Astrocyte of the hippocampus (primary cell): ENCODE measurements at places on chromosomes 11 and 22.

DNA sequence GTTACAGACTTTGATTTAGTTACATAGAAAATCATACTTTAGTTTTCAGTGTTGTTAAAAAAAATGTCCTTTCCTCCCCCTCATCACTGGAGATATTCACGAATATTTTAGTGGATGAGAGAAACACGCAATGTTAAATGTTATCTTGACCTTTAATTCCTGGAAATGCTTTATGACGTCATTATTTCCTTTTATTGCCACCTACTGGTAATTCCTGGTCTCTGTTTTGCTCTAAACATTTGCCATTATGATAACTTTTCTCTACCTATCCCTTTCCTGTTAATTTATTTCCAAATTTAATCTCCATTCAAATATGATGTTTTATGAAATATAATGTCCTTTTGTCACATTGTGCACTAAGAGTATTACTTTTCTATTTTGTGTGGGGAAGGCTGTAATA lies 770.6 kb downstream of the FAM181B start:
- no peak for DNase-seq

GRCh38 chr11:128098781-128099180 lies 488.6 kb downstream of the ETS1 start:
- DNase-seq = no peak

- DNase-seq = no peak
Observed at GRCh38 chr11:1935156-1936071, 11.7 kb upstream of the MRPL23 start.

- DNase-seq = peak; percentile 90
Observed at GRCh38 chr11:12200279-12200990, 90.0 kb downstream of the MICAL2 start.

DNA sequence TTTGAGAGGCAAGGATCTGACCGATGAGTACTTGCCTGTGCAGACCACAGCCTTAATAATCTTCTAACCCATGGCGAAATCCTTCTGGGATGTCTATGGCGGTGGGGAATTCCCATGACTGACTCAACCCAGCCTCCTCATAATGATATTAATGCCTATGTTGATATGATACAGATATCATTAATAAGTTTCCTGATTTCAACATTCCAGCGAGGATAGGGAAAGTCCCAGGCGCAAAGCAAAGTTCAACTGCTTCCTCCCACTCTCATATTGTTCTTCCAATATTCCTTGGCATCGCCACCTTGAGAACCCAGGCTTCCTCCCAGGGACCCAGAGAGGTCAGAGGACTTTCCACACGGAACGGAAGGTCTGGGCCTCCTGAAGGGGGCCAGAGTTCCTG lies 110.3 kb upstream of the TMEM45B start:
- DNase-seq = no peak

DNA sequence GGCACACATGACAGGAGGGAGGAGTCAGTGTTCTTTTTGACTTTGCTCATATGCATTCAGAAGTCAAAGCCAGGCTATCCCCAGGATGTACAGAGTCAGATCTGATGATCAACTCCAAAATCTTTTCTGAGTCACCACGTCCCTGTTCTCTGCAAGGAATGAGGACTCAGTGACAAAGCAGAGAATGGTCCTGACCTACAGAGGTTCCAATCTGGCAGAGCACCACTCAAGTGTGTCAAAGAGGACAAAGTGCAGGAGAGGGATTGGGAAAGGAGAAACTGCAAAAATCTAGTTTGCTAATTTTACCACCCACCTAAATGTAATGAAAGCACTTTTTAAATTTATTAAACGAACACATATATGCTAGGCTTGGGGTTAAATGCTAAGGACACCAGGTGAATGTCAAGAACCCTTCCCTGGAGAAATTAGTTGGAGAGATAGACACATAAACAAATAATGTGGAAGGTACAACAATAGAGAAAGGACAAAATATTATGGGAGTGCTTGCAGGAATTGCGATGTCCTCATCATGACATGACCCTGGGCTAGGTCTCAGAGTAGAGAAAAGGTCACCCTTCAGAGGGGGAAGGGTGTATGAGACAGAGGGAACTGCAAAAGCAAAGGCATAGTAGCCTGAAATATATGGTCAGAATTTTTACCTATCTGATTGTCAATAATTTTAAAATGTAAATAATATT lies 56.3 kb downstream of the MTNR1B start:
- DNase-seq = no peak

- no peak for DNase-seq
Observed at GRCh38 chr22:27137871-27138337, 480.5 kb downstream of the MIAT start.

GRCh38 chr11:128472128-128473089 lies 114.9 kb downstream of the ETS1 start:
- DNase-seq = peak; percentile 29

GRCh38 chr11:130473056-130473794 lies 24.8 kb downstream of the ADAMTS15 start:
- DNase-seq = no peak

DNA sequence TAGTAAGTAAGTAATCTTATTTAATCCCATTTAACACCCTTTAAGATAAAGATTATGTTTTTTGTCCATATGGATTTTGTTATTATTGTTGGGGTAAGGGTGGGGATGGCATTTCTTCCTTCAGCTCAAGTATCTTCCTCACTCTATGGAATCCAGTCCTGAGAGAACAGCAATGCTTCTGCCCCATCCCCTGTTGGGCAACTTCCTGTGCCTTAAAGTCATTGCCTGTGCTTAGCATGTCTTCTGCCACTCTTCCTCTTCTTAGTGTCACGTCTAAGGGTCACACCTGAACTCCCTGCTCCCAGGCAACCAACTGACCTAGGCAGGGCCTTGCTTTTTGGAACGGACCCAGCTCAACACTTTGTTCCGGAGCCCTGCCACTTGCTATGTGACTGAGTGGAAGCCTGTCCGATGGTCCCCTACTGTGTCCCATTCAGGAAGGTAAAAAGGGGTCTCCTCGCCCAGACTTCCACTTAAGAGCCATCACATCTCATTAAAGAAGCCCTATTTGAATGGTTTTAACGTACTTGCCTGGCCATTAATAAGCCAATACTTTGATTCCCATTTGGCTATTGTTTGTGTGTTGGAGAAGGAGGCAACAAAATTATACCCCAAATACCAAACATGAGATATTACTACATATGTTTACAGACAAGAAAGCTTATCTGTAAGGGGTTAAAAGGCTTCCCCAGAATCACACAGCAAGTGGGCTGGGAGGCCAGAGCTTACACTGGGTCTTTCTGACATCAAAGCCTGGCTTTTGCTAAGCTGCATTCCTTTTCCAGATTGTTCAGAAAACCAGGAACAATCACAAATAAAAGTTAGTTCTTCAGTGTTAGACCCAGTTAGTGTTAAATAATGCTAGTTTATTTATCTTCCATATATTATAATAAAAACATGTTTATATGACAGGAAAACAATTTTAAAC lies 59.2 kb downstream of the RAB38 start:
- no peak for DNase-seq

DNA sequence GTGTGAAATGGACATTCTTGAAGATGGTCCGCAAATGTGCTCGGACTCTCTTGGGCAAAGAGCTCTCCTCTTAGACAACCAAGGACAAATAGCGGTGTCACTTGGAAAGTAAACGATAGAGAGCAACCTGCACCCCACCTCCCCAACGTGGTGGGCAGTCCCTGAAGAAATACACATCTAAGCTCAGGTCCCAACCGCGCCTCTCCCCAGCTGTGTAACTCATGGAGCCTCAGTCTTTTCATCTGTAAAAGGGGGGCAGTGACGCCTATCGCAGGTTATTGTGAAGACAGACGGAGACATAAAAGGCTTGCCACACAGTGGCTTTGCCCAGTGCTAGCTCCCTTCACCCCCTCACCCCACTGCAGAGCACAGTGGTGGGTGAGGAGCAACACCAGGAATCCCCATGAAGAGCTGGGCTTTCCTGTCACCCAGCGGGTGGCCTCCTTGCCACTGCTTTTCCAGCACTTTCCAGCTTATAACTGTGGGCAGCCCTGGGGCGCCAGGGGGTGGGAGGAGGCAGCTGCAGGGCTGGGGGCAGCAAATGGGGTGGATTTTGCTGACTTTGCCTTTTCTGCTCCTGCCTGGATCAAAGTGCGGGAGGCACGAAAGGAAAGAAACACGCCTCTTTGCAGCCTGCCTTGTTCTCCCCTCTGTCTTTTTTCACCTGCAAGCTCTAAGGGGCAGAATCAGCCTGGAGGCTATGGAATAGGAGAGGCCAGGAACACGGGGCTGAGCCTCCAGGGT lies 73.7 kb upstream of the TSPAN18 start:
- no peak for DNase-seq

DNA sequence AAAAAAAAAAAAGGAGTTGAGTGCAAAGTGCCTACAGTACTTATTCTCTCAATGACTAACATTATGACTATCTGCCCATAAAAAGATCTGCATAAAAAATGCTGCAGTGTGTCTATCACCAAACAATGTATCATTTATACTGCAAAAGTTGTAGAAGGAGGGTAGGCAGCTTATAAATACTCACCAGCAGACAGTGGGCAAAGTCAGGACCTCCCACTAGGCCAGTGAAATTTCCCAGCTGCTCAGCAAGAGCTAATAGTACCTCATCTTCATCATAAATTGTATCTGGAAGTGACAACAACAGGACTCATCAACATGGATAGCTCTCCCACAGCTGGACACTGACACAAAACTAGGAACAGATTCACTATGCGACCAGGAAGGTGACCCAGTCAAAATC lies 1.6 kb downstream of the PPP2R1B start:
- DNase-seq = peak; percentile 14

GRCh38 chr11:134019500-134019899 lies 49.4 kb upstream of the JAM3 start:
- DNase-seq = no peak

DNA sequence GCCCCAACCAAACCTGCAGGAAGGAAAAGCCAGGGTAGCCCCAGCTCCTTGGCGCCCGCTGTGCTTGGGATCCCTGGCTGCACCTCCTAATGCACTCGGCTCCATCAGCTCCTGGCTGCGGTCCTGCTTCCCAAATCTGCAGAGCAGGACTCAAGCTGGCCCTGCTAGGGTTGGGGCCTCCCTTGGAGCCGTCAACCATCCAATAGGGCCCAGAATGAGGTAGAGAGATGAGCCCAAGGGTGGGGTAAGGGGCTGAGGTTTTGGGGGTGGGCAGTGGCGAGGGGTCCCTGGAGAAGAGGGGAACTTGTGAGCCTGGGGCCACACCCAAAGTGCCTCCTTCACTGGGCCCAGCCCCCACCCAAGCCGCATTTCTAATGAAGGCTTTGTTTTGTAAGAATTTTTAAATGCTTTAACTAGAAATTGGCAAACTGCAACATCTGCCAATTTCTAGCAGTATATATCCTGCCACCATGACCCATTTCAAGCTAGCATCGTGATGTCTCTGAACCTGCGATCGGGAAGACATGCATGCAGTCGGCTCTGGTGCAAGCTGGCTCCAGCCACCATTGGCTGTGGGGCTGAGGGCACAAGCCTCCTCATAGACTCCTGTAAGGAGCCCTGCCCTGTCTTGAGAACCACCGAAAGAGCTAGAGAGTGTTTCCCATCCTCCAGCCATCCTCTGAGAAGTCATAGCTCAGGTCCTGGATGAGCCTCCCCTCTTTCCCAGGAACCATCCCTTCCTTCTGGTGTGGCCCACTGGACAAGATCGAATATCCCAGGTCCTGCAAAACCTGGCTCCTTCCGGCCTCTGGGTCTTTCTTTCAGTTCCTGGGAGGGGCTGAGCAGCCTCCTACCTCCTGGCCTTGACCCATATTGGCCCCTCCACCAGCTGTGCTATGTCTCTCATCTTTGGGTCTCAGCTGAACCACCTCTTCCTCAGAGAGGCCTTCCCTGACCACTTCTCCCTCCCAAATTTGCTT lies 15.5 kb downstream of the C1QTNF6 start:
- no peak for DNase-seq

- DNase-seq = no peak
Observed at GRCh38 chr22:47645923-47646322, 883.5 kb downstream of the TBC1D22A start.

DNA sequence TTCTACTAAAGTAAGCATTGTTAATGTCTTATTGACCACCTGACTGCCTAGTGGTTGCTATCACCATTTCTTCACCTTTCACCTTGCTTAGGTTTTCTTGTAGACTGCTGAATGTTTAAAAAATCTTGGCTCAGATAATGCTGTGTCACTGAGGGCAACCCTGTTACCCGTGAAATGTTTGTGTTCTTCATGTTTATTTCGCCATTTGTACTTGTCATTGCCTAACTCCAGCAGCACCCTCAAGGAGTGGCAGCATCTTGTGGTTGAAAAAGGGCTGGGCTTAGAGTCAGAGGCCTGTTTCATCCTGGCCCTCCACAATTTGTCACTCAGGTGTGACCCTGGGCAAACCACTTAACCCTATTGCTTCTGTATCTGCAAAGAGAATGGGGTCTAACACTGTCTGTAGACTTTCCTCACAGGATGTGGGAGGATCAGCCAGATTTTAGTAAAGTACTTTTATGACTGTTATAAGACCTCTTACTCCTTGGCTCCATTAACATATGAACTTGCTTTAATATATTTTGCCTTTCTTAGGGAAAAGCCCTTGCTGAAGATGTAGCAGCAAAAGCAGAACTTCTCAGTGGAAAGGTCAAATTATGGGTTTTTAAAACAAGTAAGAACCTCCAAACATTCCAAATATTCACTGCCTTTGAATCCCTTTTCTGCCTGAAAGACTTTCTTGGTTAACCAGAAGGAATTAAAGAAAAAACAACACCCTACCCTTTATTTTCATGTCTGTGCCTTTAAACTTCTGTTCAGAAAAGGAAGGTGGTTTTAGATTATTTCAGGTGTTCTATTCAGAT lies 154.5 kb upstream of the C11orf87 start:
- peak; percentile 45 for DNase-seq

DNA sequence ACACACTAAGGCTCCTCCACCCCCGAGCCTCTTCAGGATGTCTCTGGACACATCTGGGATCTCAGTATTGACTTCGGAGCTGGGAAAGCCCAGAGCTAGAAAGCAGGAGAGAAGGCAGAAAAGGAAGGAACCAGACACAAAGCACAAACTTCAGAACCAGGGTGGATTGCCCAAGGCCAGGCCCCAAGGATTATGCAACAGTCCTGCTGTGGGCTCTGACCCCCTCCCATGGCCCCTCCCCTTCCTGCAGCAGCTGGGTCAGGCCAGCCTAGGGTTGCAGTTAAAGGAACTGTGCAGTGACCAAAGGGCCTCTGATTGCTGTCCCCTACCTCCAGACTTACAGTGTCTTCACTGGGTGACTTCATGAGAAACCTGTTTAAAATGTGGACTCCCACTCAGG lies 5.3 kb downstream of the KCNE3 start:
- no peak for DNase-seq

- peak; percentile 93 for DNase-seq
Observed at GRCh38 chr11:2122222-2122906, 16.8 kb downstream of the IGF2 start.
